ENCODE measurements at places on chromosomes 12 and 14. TPM values are rescaled to one million over a fixed set of nuclear protein-coding genes. Genes with fewer than 3 reads are reported as not detected.

FGF6 gene
- not detected for polyA plus RNA-seq

- DNase-seq = no peak
- no peaks in the 10 kb centered on the region for H3K36me3 ChIP-seq
- no peaks in the 10 kb centered on the region for H3K4me1 ChIP-seq
- H3K4me3 ChIP-seq = no peak overlapping the region
- no peak overlapping the region for H3K27ac ChIP-seq
- no peaks in the 10 kb centered on the region for H3K27me3 ChIP-seq
Measured at GRCh38 chr12:100926669-100927248, 132.2 kb downstream of the ANO4 start.

FOXG1 gene
- not detected for polyA plus RNA-seq

GRCh38 chr14:52032204-52032801 lies 36.6 kb downstream of the NID2 start:
- no peak overlapping the region for H3K27ac ChIP-seq
- no peaks in the 10 kb centered on the region for H3K36me3 ChIP-seq
- DNase-seq = no peak
- H3K4me1 ChIP-seq = no peaks in the 10 kb centered on the region
- H3K27me3 ChIP-seq = peaks cover 2% of the 10 kb centered on the region
- no peak overlapping the region for H3K4me3 ChIP-seq

ENDOU gene
- not detected for polyA plus RNA-seq

LRRC10 gene
- polyA plus RNA-seq = not detected

TAS2R30 gene
- not detected for polyA plus RNA-seq

All from naive thymus-derived CD8-positive, alpha-beta T cell (primary cell).